Activated T-cell treated with anti-CD3 and anti-CD28 coated beads, Interleukin-2, amount 50 U/mL, for 72 hours (primary cell): ENCODE measurements at places on chromosomes 4 and X.

GRCh38 chrX:15849555-15849954 lies 5.1 kb downstream of the AP1S2 start:
- no peak overlapping the region for H3K27ac ChIP-seq
- peaks cover 21% of the 10 kb centered on the region for H3K4me1 ChIP-seq
- H3K36me3 ChIP-seq: peaks cover under 1% of the 10 kb centered on the region
- no peak overlapping the region for H3K4me3 ChIP-seq
- no peak for DNase-seq
- no peaks in the 10 kb centered on the region for H3K27me3 ChIP-seq

DNA sequence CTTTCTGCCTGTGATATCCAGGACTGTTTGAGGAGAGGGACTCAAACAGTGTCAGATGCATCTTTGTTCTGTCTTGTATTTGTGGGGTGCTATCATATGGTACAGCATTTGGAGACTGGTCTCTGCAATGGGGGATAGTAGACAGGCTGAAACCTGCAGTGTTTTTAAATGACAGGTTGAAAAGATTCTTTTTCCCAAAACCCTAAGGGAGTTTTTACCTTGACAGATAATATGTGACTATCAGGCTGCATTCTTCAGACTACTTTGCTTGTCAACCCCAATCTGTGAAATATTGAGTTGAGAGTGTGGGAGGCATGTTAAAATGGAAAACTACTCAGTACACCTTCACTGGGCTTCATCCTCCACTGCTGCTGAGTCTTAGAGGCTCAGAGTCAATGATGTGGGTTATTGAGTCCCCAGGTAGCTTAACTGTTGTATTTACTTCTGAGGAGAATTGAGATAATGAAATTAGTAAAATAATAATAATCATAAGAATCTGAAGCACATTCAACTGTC lies 274.9 kb downstream of the GASK1B start:
- no peaks in the 10 kb centered on the region for H3K36me3 ChIP-seq
- DNase-seq: no peak
- H3K27ac ChIP-seq: no peak overlapping the region

DNA sequence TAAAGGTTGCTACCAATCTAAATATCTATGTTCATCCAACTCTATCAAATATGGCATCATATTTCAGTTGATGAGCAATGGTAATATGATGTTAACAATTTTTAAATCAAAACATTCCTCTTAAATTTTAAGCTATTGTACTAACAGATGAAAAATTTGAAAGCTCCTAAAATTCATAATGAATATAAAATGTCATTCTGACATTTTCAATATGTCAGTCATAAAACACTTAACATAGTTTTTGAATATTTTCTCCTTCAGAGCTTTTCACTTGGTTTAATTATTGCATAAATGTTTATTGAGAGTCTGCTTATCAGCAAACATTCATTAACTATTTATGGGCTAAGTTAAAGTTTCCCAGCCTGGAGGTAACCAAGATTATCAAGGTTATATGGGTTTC lies 11.8 kb downstream of the ARSJ start:
- H3K36me3 ChIP-seq: peaks cover 3% of the 10 kb centered on the region
- H3K27ac ChIP-seq: no peak overlapping the region
- no peaks in the 10 kb centered on the region for H3K4me1 ChIP-seq
- H3K4me3 ChIP-seq: no peak overlapping the region
- DNase-seq: no peak
- H3K27me3 ChIP-seq: no peaks in the 10 kb centered on the region

DNA sequence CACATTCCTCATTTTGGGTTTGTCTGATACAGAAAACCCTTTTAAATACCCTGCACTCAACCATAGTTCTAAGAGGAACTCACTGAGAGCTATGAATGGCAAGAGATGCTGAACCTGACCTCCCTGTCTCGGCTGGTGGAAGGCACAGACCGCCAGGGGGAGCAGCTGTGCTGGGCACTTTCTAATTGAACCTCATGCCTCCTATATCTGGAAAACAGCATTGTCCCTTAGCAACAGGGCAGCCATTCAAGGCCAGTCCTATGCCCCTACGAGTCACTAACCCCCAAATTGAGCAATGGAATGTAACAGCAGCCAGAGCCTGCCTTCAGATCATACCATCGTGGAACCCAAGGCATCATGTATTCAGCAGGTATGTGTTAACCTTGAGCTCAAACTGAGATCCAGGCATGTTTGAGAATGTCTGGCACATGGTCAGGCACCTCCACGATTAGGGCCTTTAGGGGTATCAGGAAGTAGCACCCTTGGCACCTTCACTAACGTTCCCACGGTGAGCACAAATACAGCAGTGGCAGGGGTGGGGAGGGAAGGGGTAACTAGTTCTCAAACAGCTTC lies 5.1 kb downstream of the USP27X start:
- no peak overlapping the region for H3K4me3 ChIP-seq
- DNase-seq: peak; percentile 59
- no peak overlapping the region for H3K27ac ChIP-seq
- H3K4me1 ChIP-seq: peaks cover 5% of the 10 kb centered on the region
- no peaks in the 10 kb centered on the region for H3K36me3 ChIP-seq
- peaks cover 21% of the 10 kb centered on the region for H3K27me3 ChIP-seq
